Bronchus fibroblast of lung (primary cell): ENCODE measurements at places on chromosomes 16 and 17. TPM values are rescaled to one million over a fixed set of nuclear protein-coding genes. Genes with fewer than 3 reads are reported as not detected.

Gene IRX5
- not detected in 2 replicates for total RNA-seq

Gene GLOD4
- total RNA-seq: 32.3 and 39.2 TPM in 2 replicates

Gene PLA2G10
- total RNA-seq: not detected in 2 replicates

Gene MYO1D
- 2.0 and 2.2 TPM in 2 replicates for total RNA-seq

Gene GRAPL
- total RNA-seq: 1.5 TPM in 1 of 2 replicates, not detected in the other

Gene NKD1
- under 0.01 TPM in 2 replicates for total RNA-seq

Gene TAT
- not detected in 2 replicates for total RNA-seq

Gene DRC7
- total RNA-seq: not detected in 2 replicates

Gene KRTAP2-3
- not detected in 2 replicates for total RNA-seq

Gene SBK1
- under 0.01 TPM in 2 replicates for total RNA-seq

Gene CES5A
- not detected in 2 replicates for total RNA-seq

Gene OTOA
- under 0.01 and 0.17 TPM in 2 replicates for total RNA-seq

Gene MYO15A
- 0.59 and 2.4 TPM in 2 replicates for total RNA-seq

Gene ZNF750
- not detected in 2 replicates for total RNA-seq

Gene CD7
- 0.30 and 0.34 TPM in 2 replicates for total RNA-seq

Gene SMG1
- total RNA-seq: 12.3 and 16.1 TPM in 2 replicates

Gene CRYBA1
- total RNA-seq: not detected in 2 replicates

Gene FN3K
- total RNA-seq: 1.3 TPM in 2 replicates

Gene NTN1
- under 0.01 TPM in 2 replicates for total RNA-seq

Gene TP53TG3C
- total RNA-seq: not detected in 2 replicates
